ENCODE measurements at places on chromosomes 11 and 22. TPM values are rescaled to one million over a fixed set of nuclear protein-coding genes. Genes with fewer than 3 reads are reported as not detected.
A peak's percentile ranks its signal among the peaks of the same experiment; 100 is the strongest.

GLYATL2 gene
- not detected for total RNA-seq

GRCh38 chr11:109972181-109972715, 120.9 kb upstream of the ZC3H12C start:
- no peaks in the 10 kb centered on the region for H3K4me1 ChIP-seq
- H3K27ac ChIP-seq: no peak overlapping the region
- no peak for DNase-seq

GRCh38 chr11:119361056-119361787, 14.7 kb upstream of the MFRP start:
- H3K36me3 ChIP-seq: no peaks in the 10 kb centered on the region
- H3K4me3 ChIP-seq: no peak overlapping the region
- H3K27ac ChIP-seq: no peak overlapping the region
- H3K4me1 ChIP-seq: no peaks in the 10 kb centered on the region

DNA sequence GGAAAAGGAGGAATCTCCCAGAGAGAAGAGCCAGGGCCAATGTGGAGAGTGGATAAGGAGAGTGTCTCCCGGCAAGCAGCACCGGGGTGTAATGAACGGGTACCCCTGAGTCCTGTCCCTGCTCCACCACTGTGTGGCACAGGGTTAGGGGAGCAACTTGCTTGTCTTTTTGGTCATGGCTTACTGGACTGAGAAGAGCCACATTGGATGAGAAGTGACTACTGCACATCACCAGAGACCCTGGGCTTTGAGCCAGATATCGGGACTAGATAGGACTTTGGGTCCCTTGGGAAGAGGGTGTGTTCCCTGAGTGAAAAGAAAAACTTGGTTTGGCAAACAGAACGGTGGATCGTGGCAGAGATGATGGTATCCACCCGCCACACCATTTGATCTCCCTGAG, 24.6 kb downstream of the SDHAF2 start:
- no peak overlapping the region for H3K4me3 ChIP-seq
- H3K36me3 ChIP-seq: no peaks in the 10 kb centered on the region
- H3K27ac ChIP-seq: no peak overlapping the region
- H3K27me3 ChIP-seq: no peaks in the 10 kb centered on the region

DNA sequence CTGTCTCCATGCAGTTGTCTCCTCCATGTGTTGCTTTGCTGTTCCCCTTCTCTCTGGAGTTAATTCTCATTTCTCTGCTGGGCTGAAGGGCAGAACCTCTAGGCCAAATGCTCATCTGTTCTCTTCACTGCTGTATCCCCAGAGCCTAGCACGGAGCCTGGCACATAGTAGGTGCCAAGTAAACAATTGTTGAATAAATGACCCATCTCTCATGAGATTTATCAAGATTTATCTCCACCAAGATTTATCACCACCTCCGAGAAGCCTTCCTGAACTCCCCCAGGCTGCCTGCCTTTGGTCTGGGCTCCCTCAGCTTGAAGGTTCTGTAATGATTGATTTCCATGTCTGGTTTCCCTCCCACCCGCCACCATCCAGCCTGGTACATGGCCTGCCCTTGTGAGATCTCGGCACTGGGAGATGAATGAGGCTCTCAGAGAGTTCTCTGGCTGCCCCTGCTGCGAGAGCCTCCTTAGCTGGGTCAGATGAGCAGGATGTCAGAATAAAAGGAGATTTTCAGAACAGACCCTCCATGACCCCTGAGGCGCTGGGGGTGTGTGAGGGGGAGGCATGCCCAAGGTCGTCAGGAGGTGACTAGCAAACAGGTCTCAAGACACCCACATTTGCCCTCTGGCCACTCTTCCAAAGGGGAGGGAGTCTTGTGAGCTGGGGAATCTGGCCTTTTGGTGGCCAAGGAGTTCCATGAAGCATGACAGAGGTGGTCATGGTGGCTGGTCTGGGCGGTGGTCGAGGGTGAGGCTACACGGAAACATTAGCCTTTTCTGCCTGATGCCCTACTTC, 2.4 kb upstream of the GDPD5 start:
- no peak overlapping the region for H3K27ac ChIP-seq
- no peak overlapping the region for H3K4me3 ChIP-seq
- H3K36me3 ChIP-seq: no peaks in the 10 kb centered on the region
- DNase-seq: no peak

DNA sequence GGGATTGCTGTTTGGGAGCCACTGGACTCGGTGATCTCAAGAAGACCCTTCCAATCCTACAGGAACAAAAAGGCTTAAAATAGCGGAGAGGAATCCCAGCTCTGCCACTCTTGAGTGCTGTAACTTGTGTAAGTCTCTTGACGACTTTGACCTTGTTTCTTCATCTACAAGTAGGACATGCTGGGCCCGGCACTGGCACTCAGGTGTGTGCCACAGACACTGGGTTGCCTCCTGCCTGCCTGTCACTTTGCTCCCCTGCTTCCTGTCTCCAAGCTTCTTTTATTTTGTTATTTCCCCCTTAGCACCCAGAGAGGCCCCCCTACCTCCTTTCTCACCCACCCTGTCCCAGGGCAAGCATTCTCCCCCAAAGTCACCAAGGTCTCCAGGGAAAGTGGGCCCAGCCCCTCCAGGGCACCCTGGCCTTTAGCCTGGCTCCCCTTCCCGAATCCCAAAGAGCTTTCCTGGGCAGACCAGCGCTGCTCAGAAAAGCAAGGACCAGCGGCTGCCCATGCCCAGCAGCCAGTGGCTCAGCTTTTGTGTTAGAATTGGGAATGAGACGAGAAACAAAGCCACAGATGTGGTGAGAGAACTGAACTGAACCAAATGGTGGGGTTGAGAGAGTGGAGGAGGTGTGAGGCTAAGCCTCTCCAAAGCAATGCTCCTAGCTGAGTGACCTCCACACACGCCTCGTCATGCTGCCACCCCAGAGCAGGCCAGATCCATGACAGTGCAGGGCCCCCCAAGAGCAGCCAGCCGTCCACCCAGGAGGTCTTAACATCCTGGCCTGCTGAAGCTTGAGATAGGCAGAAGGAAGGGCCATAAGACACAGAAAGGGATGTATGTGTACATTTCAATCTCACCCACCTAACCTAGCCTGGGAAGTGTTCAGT, 4.5 kb downstream of the TRIM29 start:
- H3K4me3 ChIP-seq: no peak overlapping the region
- no peaks in the 10 kb centered on the region for H3K4me1 ChIP-seq
- DNase-seq: no peak
- H3K27me3 ChIP-seq: no peaks in the 10 kb centered on the region

GRCh38 chr22:29511126-29511862, 31.3 kb downstream of the NEFH start:
- no peaks in the 10 kb centered on the region for H3K27me3 ChIP-seq
- H3K27ac ChIP-seq: no peak overlapping the region
- H3K4me3 ChIP-seq: no peak overlapping the region
- DNase-seq: no peak
- H3K4me1 ChIP-seq: no peaks in the 10 kb centered on the region
- H3K36me3 ChIP-seq: peaks cover 78% of the 10 kb centered on the region

C11orf87 gene
- not detected for total RNA-seq

GRCh38 chr11:18705651-18706281, 7.2 kb downstream of the TMEM86A start:
- H3K4me3 ChIP-seq: peak overlapping the region; percentile 62
- H3K36me3 ChIP-seq: no peaks in the 10 kb centered on the region
- DNase-seq: no peak
- H3K27me3 ChIP-seq: no peaks in the 10 kb centered on the region
- H3K27ac ChIP-seq: peak overlapping the region; percentile 42

KCNJ1 gene
- not detected for total RNA-seq

GRCh38 chr11:132595711-132596134, 936.6 kb downstream of the OPCML start:
- H3K4me1 ChIP-seq: no peaks in the 10 kb centered on the region
- no peak overlapping the region for H3K4me3 ChIP-seq
- no peak for DNase-seq
- no peak overlapping the region for H3K27ac ChIP-seq

- no peaks in the 10 kb centered on the region for H3K36me3 ChIP-seq
- no peaks in the 10 kb centered on the region for H3K27me3 ChIP-seq
- no peak overlapping the region for H3K27ac ChIP-seq
- DNase-seq: no peak
- H3K4me3 ChIP-seq: no peak overlapping the region
These were observed 37.2 kb downstream of the PARVA start for GRCh38 chr11:12414611-12415010.

GRCh38 chr11:43130616-43131015, 181.2 kb upstream of the API5 start:
- H3K4me3 ChIP-seq: no peak overlapping the region
- DNase-seq: no peak
- H3K36me3 ChIP-seq: no peaks in the 10 kb centered on the region
- no peak overlapping the region for H3K27ac ChIP-seq

GRCh38 chr22:47788461-47788860, 1026.0 kb downstream of the TBC1D22A start:
- H3K36me3 ChIP-seq: no peaks in the 10 kb centered on the region
- DNase-seq: no peak
- H3K27ac ChIP-seq: no peak overlapping the region
- no peaks in the 10 kb centered on the region for H3K4me1 ChIP-seq

SMCO4 gene
- total RNA-seq: 35.3 TPM

- H3K27me3 ChIP-seq: no peaks in the 10 kb centered on the region
- DNase-seq: no peak
- no peaks in the 10 kb centered on the region for H3K4me1 ChIP-seq
- H3K36me3 ChIP-seq: no peaks in the 10 kb centered on the region
- no peak overlapping the region for H3K27ac ChIP-seq
- H3K4me3 ChIP-seq: no peak overlapping the region
These were observed 61.7 kb downstream of the LARGE2 start for GRCh38 chr11:45984192-45984591.

DNA sequence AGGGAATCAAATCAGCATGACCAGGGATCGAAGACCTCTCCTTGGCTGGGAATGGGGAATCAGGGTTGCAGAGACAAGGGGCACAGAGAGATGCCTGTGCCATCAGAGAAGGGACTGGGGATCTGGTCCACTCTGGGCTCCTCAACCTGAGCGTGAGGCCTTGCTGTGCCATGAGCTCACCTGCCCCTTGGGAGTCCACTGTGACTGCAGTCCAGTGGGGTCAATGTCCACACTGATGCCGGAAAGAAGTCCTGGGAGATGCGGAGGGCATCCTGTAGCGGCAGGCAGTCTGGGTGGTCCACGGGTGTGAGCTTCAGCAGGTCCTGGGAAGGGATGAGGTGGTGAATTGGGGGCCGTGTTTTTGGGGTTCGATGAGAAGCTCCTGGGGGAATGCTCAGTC, 7.3 kb upstream of the RGL4 start:
- DNase-seq: no peak
- no peak overlapping the region for H3K27ac ChIP-seq
- H3K27me3 ChIP-seq: no peaks in the 10 kb centered on the region
- H3K36me3 ChIP-seq: peaks cover 15% of the 10 kb centered on the region
- H3K4me3 ChIP-seq: no peak overlapping the region
- H3K4me1 ChIP-seq: no peaks in the 10 kb centered on the region

PHETA2 gene
- total RNA-seq: 1.2 TPM

HEPHL1 gene
- not detected for total RNA-seq

HBG2 gene
- total RNA-seq: not detected

MCHR1 gene
- total RNA-seq: not detected

- no peak overlapping the region for H3K4me3 ChIP-seq
- no peaks in the 10 kb centered on the region for H3K4me1 ChIP-seq
- peak; percentile 62 for DNase-seq
- H3K36me3 ChIP-seq: no peaks in the 10 kb centered on the region
These were observed 6.3 kb upstream of the SYNGR1 start for GRCh38 chr22:39343259-39344045.

DNA sequence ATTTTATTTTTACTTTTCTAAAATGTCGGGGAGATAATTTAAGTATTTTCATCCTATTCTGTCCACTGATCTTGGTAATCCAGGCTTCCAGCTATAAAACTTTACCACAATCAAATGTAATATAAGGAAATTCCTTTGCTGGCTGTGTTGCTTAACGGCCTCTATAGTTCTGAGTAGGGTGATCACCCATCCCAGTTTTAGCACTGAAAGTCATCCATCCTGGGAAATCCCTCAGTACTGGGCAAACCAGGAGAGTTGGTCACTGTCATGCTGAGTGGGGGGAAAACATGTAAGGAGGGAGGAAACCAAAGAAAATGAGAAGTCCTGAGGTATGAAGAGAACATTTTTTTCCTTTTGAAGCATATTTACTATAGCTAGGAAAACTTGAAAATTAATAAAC, 12.8 kb upstream of the BACE1-AS start:
- no peaks in the 10 kb centered on the region for H3K4me1 ChIP-seq
- H3K36me3 ChIP-seq: no peaks in the 10 kb centered on the region
- H3K27me3 ChIP-seq: no peaks in the 10 kb centered on the region
- no peak overlapping the region for H3K27ac ChIP-seq

- H3K27ac ChIP-seq: no peak overlapping the region
- no peaks in the 10 kb centered on the region for H3K36me3 ChIP-seq
- H3K27me3 ChIP-seq: no peaks in the 10 kb centered on the region
- H3K4me1 ChIP-seq: no peaks in the 10 kb centered on the region
- no peak for DNase-seq
These were observed 649.2 kb downstream of the BRD1 start for GRCh38 chr22:49178246-49179005.

DNA sequence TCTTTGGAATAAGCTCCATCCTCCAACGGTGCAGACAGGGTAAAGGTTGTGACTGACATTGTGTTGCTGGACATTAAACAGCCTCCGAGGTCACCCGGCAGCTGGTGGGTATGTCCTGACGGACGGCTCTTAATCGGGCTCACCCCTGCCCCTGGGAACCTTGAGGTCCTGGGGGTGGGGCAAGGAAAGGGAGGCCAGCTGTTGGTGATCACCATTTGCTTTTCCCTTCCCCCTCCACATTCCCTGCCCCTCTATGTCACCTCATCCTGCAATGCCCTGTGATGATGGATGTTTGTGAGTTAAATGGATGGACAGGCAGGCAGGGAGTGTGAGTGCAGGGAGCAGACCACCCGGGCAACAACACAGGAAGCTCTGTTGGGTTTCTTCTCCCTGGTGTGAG, 26.3 kb downstream of the APLNR start:
- DNase-seq: no peak
- no peaks in the 10 kb centered on the region for H3K4me1 ChIP-seq
- no peak overlapping the region for H3K27ac ChIP-seq
- H3K27me3 ChIP-seq: no peaks in the 10 kb centered on the region

DNA sequence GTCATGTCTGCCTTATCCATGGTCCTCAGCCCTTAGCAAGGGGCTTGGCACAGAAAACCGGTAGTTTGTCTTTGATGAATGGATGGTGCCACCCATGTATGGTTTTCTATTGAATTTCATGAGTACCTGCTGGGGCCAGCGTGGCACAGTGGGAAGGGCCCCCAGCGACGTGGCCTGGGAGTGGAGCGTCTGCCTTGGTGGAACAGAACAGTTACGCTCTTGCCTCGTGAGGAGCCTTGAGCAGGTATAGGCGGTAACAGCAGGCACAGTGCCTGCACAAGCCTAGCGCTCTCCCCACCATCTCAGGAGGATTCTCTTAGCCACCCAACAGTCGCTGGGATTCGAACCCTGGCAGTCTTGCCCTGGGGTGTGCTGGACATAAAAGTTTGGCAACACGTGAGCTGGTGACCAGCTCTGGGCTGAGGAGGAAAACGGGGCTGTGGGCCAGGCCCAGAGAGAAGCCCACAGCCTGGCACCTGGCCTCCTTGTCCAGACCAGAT, 3.0 kb upstream of the SSH3 start:
- no peak overlapping the region for H3K4me3 ChIP-seq
- no peak overlapping the region for H3K27ac ChIP-seq

All from naive thymus-derived CD4-positive, alpha-beta T cell (primary cell).